ENCODE measurements at places on chromosomes 3 and 15.

- DNase-seq, result no peak
Observed at GRCh38 chr15:69627548-69628158, 175.0 kb downstream of the RPLP1 start.

DNA sequence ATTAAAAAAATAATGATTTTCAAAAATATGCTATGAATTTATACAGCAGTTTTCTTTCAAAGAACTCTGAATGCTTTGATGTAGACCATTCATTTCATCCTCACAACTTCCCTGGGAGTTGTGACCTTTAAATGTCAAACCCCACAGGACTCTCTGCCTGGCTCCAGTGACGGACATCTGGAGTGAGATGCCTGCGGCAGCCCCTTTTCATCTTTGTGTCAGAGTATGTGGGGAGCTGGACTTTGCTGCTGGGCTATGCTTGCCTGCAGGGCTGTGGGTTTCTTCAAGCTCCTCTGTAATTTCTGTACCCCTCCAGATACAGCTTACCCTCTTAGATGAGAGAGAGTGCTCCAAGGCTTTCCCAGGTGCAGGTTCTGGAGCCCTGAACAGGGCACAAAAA is 70.6 kb upstream of the RASGRP1 start:
- no peak for DNase-seq

- DNase-seq, result no peak
Observed at GRCh38 chr3:30836141-30836540, 58.3 kb downstream of the GADL1 start.

- DNase-seq, result no peak
Observed at GRCh38 chr15:62938825-62939224, 103.7 kb upstream of the TPM1 start.

GRCh38 chr3:181265750-181266333 is 276.3 kb upstream of the DNAJC19 start:
- no peak for DNase-seq

DNA sequence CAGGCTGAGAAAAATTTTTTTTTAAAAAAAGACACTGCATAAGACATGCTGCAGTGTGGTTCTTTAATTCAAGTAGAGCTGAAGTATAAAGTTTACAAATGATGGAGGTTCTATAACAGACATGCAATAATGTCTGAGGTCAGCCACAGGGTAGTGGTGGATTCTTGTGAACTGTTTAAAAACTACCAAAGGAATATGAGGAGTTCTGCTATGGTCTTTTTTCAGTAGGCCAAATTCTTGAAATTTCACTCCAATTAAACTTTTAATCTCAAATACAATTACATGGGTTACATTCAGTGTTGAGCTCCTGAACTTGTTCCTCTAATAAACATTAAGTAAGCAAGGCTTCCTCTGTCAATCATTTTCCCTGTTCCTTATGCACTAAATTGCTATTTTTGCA is 122.7 kb downstream of the PLD1 start:
- no peak for DNase-seq

DNA sequence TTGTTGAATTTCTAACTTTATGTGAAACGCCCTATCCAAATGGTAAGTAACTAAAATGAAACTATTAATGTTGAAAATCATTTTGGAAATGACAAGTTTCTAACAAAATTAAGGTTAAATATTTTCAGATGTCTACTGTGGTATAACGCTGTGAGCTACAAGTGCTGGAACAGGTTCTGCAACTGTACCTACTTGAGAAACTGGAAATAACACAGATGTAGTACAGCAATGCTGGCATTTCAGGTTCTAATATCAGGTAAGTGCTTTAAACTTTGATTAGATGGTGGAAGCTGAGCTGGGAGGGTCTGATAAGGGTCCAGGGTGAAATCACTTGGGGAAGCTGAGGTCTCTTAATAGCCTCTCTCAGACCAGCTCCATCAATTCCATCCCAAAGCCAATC is 315.1 kb downstream of the STXBP5L start:
- no peak for DNase-seq

- DNase-seq, result no peak
Observed at GRCh38 chr3:131811481-131811880, 223.3 kb downstream of the CPNE4 start.

- no peak for DNase-seq
Observed at GRCh38 chr15:66046751-66047150, 177.5 kb downstream of the RAB11A start.

DNA sequence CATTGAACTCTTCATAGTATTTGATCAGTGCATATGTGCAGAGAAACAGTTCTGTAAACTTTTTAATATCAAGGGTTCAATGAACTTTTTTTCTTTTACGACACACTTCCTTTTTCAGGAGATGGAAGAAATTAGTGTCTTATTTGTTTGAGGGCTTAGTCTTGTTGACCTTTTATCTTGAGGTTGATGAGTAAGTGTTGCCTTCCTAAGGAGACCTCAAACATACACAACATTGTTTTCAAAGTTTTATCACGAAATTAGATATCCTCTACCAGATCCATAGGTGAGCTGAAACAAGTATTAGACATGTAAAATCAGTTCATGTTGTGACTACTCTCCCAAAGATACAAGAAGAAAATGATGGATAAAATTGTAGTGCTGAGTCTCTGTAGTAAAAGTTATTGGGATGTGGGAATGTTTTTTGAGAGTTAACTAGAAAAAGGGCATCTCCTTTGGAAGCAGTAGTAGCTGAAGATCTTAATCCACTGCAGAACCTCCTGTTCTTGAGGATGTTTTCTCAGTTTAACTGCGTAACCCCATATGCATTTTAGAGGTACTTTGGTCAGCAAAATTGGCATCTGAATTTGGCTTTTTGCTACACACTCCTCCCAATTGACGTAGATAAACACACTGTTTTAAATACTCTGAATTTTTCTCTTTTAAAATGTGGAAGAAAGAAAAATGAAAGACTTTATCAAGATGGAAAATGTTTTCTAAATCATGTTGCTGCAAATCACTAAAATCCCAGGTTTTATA is 116.8 kb downstream of the GALK2 start:
- no peak for DNase-seq

DNA sequence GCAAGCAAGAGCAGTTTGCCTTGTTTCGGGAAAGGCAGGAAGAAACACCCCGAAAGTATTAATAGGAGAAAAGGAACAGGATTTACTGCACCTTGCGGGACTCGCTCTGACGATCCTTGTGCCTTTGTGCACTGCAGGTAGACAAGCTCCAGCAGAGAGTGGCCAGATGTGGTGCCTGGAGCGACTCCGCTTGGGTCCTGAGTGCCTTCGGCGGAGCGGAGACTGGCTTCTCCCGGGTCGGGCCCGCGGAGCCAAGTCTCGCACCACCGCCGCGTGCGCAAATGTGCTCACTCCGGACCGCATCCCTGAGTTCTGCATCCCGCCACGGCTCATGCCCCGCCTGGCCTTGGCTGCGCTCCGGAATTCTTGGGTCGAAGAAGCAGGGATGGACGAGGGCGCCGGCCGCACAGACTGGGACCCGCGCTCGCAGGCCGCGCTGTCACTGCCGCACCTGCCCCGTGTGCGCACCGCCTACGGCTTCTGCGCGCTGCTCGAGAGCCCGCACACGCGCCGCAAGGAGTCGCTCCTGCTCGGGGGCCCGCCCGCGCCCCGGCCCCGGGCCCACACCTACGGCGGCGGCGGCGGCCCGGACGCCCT is 769 bp downstream of the C2CD4A start:
- DNase-seq, result no peak

GRCh38 chr3:191158815-191159214 is 40.2 kb upstream of the OSTN start:
- no peak for DNase-seq

DNA sequence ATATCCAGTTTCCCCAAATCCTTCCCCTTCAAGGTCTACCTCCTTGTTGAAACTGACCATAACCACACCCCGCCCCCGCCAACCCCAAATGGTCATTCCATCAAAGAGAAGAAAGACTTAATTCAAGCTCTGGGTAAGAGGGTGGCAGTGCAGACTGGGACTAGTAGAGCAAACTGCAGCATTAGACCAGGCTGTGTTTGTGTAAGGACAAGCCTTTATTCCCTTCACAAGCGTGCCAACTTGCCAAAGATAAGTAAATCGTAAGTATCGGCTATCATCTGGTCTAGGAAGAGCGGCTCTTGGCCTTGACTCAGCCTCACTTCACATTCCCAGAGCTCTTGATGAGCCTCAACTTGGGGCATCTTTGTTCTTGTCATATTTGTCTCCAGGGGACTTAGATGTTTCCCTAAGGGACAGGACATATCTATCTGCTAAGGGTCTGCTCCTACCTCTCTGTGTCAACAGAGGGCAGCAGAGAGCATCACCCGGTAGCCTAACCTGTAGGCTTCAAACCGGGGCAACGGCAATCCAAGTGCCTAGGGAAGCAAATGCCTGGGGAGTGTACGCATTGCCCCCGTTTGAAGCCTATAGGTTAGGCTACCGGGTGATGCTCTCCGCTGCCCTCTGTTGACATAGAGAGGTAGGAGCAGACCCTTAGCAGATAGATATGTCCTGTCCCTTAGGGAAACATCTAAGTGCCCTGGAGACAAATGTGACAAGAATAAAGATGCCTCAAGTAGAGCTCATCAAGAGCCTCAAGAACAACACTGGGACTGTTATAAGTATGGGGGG is 8.9 kb upstream of the MAP3K13 start:
- DNase-seq, result no peak

DNA sequence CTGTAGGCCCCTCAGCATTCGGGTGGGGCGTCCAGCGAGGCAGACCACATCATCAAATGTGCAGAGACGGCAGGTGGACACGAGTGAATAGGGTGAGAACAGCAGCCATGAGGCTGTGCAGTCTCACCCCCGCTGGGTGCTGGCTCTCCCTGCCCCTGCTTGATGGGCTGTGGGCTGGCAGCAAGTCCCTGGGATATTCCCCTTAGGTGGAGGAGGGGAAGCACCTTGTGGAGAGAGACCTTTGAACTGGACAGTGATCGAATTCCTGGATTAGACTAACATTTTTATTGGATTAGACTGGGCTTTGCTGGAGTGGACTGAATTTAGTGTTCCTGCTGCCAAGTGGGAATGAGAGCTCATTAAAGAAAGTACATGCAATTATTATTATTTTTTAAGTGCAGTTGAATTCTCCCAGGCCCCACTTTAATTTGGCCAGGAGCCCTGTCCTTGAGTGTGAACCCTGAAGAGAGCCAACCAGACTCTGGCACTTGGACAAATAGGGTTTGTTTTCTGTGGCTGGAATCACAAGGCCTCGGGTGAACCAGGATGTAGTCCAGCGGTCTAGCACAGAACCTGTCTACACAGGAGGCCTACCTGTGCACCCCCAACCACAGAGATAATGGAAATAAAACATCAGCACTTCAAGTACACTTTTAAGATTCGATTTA is 193.1 kb downstream of the ABHD5 start:
- no peak for DNase-seq

DNA sequence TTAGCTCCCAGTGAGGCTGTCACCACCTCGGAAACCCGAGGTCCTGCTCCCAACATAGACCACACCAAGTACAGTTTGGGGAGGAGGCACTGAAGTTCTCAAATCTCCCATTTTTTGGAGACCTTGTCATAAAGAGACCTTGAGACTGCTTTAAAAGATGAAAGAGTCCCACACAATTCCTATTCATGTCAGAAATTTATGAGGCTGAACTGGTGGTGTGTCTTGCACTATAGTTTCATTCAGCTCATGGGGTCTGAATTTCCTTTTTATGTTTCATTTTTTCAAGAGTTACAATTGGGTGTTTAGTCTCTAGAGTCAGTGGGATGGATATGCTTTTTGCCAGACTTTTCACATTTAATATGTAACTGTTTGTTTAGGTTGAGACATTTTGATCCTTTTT is 318.1 kb upstream of the LRRFIP2 start:
- DNase-seq, result no peak

GRCh38 chr3:150327678-150328653 is 80.1 kb upstream of the TSC22D2 start:
- no peak for DNase-seq
